Endodermal cell (in vitro differentiated cells): ENCODE measurements at places on chromosomes 3 and 15.

GRCh38 chr15:75639191-75639708, 774 bp downstream of the IMP3 start:
- DNase-seq: peak; percentile 43

- DNase-seq: peak; percentile 79
Observed at GRCh38 chr15:64149424-64149823, 2.1 kb upstream of the SNX22 start.

- DNase-seq: no peak
Observed at GRCh38 chr15:92586966-92587365, 68.6 kb downstream of the FAM174B start.

DNA sequence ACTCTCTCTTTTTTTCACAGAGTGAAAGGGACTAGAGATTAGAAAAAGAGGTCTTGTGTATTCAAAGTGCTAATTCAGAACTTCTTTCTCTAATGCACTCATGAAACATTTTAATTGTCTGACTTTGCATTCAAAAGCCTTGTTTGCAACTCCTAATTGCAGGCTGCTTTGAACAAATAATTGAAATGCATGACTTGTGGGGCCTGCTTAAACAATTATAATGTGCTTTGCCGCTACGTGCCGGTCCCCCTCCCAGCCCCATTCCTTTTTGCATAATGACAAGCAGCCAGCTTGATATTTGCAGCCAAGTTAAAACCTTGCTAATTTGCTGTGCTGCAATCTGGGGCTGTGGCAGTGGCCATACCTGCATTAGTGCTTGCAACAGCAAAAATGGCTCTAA, 114.5 kb downstream of the FOXB1 start:
- peak; percentile 73 for DNase-seq

GRCh38 chr15:46997501-46997900, 719.8 kb upstream of the SEMA6D start:
- DNase-seq: no peak

DNA sequence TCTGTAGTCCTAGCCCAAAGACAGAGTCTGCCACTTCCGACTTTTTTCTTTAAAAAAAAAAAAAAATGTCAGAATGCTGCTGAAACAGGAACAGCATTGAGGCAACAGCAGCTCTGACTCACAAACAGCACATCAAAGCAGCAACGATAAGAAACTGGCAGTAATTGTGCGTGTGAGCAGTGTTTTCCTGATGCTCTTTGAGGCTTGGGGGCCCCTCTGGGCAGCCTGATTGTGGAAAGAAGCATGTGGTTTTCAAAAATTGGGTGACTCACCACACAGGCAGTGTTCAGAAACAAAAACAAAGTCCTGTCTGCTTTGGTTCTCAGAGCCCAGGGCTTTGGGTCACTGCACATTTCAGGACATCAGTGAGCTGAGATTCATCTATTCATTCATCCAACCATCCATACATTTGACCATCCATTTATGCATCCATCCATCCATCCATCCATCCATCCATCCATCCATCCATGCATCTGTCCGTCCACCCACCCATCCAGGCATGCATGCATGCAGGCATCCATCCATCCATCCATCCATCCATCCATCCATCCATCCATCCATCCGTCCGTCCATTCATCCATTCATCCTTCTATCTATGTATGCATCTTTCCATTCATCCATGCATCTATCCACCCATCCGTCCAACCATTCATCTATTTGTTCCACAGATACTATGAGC, 308.4 kb downstream of the RPLP1 start:
- DNase-seq: no peak

DNA sequence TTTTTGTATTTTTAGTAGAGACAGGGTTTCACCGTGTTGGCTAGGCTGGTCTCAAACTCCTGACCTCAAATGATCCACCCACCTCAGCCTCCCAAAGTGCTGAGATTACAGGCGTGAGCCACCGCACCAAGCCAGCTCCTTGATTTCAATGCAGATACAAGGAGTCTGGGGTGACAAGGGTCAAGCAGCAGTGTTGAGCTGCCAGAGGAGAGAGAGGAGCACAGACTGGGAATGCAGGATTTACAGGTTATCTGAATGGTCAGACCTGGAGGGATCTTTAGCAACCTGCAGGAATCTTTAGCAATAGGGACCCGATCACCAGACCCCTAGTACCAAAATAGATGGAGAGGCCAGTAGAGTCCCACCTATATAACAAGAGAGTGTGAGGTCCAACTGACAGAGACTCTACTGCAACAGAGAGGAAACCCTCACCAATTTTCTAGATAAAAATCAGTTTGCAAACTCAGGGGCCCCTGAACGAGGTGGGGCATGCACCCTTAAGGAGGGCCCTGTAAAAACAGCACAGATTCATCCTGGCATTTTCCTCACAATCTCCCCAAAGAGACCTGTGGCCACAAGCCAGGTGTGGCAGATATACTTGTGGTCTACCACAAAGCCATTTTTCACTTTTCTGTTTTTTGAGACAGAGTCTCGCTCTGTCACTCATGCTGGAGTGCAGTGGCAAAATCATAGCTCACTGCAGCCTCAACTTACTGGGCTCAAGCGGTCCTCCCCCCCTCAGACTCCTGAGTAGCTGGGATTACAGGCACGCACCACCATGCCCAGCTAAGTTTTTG, 10.7 kb upstream of the SHISA5 start:
- DNase-seq: no peak

DNA sequence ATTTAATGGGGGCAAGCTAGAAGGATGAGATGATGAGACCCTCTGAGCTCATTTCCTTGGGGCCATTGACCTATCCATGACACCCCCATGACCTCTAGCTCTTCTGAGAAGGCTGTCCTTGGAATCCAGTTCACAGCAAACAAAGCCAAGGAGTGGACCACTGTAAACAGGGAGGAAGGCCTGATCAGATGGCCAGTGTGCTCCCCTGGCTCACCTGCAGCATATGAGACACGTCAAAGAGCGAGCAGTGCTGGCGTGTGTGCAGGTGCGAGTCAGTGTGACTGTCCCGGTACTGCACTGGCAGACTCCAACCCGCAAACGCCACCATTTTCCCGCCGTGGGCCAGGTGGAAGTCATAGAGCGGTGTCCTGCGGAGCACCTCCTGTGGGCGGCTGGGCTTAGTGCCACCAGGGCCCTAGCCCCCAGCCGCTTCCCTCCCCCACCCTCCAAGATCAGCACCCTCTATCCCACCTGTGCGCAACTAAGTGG, 339 bp downstream of the AMT start:
- no peak for DNase-seq

DNA sequence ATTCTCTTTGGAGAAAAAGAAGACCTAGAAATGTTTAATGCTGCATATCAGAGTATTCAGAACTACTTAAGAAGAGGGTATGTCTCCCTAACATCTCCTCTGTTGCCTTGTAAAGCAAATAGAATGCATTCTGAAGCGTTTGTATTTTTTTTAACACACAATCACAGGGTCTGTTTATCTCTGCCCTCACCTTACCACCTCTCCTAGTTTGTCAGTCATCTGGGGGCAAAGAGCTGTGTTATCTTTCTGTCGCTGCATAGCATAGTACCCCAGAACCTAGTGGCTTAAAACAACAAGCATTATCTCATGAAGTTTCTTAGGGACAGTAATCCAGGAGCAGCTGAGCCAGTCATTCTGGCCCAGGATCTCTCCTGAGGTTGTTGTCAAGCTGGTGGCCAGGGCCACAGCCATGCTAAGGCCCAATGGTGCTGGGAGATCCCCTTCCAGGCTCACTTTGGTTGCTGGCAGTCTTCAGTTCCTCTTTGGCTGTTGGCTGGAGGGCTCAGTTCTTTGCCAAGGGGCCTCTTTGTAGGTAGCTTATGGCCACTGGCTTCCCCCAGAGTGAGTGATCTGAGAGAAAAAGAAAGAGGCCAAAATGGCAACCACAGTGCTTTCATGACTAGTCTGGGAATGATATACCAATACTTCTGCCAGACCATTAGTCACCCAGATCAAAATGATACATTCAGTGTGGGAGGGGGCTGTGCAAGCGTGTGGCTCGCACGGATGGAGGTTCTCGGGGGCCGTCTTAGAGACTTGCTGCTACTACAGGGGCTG, 17.8 kb downstream of the EDEM1 start:
- DNase-seq: no peak

GRCh38 chr3:150248888-150249681, 159.0 kb upstream of the TSC22D2 start:
- no peak for DNase-seq

- DNase-seq: no peak
Observed at GRCh38 chr3:49260806-49261324, 16.2 kb downstream of the C3orf62 start.

- DNase-seq: no peak
Observed at GRCh38 chr3:146473726-146474125, 4.4 kb upstream of the PLSCR2 start.

GRCh38 chr3:30632521-30632920, 26.1 kb downstream of the TGFBR2 start:
- DNase-seq: no peak

GRCh38 chr3:61748288-61748687, 186.9 kb downstream of the PTPRG start:
- no peak for DNase-seq

- no peak for DNase-seq
Observed at GRCh38 chr3:152818027-152818426, 16.9 kb upstream of the P2RY1 start.

GRCh38 chr3:136818769-136819391, at the start of gene SLC35G2:
TSS of gene SLC35G2 (plus strand) at chr3:136819126. CDS start at chr3:136854461, 35,335 bp downstream.
- DNase-seq: peak; percentile 92

GRCh38 chr15:93900476-93901400, 330.6 kb upstream of the MCTP2 start:
- peak; percentile 65 for DNase-seq

DNA sequence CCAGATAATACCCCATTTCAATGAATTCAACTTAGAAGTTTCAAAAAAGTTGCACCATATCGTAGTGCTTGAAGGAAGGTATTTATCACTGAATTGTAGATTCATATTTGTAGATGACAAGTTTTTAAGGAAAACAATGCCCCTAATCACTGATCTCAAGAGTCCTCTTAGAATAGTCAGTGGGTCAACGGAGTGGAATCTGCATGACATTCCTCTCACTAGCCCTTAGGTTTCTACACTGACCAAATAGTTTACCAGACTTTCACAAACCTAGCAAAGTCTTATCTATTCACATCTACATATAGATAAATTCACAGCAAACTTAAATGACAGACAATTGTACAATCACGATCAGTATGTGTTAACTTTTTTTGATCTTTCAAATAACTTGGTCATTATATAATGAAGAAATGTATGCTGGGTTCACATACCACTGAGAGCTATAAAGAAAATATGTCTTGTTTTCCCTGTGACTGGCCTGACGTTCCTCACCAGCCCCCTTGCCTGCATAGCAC, 35.7 kb upstream of the PHLDB2 start:
- no peak for DNase-seq

GRCh38 chr3:6281662-6282061, 579.3 kb upstream of the GRM7 start:
- no peak for DNase-seq

GRCh38 chr15:68218847-68219798, 10.4 kb downstream of the CLN6 start:
- DNase-seq: peak; percentile 10

- DNase-seq: no peak
Observed at GRCh38 chr3:4853749-4854140, 125.5 kb upstream of the BHLHE40 start.

- peak; percentile 87 for DNase-seq
Observed at GRCh38 chr15:38699633-38700230, 135.1 kb upstream of the RASGRP1 start.

DNA sequence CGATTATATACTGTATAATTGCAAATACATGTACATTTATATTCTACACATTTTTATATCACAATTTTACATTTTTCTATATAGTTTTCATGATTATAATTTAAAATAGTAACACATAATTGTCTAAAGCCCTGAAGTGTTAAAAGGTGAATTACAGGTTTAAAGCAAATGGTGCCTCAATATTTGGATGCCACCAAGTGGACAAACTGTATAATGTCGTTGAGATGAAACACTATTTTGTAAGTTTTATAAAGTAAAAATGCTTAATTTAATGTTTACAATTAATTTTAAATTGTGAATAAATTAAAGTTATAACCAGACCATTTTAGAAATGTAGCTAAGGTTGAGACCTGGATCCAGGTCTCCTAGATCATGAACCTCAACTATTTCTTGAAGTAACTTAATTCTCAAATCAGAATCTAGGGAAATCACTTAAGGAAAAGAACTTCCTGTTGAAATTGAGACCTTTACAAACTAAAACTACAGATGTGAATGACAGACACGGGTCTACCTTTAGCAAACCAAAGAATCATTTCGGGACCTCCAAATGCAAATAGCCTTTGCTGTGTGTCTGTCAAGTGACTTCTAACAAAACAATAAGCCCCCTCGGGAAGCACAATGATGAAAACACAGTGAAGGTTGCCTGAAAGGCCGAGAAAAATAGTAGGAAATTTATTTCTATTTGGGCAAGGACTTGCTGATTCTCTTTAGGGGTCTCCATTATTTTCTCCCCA, 37.8 kb downstream of the EHHADH start:
- no peak for DNase-seq
